Substantia nigra (tissue), 51 donors: ENCODE measurements at places on chromosomes 13 and 19.

- DNase-seq, result no peak
Observed at GRCh38 chr13:84543962-84544361, 661.7 kb upstream of the SLITRK1 start.

DNA sequence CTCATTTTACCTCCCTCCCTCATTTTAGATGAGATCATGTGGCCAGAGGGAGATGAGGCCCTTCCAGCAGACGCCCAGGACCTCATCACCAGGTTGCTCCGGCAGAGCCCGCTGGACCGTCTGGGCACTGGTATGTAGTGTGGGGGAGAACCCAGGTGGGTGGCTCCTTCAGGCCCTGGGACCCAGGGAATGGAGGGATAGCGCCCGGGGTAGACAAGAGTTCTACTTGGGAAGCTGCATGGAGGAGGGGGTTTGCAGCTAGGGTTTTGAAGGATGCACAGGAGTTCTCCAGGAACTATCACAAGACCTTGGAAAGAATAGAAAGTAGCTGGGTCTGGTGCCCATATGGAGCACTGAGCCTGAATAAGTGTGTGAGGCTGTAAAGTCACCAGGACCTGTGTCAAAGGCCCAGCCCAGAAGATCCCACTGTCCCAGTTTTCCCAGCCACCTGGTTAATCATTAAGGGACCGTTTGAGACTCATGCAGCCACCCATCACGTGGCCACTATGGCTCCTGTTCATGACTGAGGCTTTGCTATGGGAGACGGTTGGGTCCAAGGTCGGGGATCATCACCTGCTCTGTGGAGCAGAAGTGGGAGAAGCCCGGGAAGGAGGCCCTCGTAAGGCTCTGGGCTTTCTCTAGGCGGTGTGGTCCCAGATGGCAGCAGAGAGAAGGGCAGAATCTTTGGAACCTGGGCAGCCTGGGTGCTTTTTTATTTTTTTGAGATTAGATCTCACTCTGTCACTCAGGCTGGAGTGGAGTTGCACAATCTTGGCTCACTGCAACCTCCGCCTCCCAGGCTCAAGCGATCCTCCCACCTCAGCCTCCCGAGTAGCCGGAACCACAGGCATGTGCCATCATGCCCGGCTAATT is 17.0 kb upstream of the PIK3R2 start:
- DNase-seq, result no peak

GRCh38 chr19:44613295-44614178 is at the start of gene IGSF23:
Gene IGSF23 (plus strand): TSS chr19:44613563. CDS start chr19:44613646, 83 bp downstream.
- DNase-seq, result no peak

DNA sequence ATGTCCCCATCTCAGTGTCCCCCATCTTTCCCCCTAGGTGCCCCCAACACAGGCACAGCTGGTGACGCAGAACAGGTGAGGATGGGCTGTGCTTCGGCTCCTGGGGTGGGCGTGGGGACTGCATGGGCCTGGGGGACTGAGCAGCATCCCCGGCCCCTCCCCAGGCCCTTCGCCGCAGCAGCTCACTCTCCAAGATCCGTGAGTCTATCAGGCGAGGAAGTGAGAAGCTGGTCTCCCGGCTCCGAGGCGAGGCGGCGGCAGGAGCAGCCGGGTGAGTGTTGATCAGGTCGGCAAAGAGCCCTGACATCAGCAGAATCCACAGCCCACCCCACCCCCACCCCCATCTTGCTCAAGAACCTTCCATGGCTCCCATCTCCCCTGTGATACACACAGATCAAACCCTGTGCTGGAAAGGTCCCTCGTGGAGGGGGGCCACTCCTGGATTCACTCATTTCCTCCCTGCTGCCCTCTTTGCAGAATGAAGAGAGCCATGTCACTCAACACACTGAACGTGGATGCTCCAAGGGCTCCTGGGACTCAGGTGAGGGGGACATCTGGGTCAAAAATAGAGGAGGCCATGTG is 10.0 kb downstream of the KLC3 start:
- DNase-seq, result no peak

- no peak for DNase-seq
Observed at GRCh38 chr13:72508392-72508791, 219.0 kb downstream of the MZT1 start.

DNA sequence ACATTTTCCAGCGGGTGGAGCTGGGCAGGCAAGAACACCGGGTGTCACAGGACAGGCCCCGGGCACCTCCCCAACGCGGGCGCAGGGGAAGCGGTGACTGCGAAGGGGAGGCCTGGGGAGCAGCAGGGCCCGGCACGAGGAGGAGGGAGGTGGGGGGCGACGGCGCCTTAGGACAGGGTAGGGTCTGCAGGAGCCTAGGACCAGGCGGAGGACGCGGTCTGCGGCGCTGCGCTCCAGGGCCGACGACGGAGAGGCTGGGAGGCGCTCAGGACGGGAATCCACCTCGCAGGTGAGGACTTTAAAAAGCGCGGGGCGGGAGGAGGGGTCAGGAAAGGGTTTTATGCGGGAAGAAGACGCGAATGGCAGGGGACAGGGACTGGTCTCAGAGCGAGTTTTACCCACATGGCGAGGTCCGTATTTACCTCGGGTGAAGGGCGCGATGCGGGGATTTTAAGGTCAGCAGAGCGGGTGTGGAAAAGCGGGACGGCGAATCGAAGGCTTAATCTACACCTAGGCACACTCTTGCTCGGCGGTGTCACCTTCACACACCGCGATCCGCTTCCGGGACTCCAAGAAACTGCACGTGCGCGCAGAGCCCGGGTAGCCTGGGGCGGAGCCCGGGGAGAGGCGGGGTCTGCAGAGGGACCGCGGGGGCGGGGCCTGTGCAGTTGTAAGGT is 13.5 kb downstream of the ERVV-2 start:
- DNase-seq, result no peak

DNA sequence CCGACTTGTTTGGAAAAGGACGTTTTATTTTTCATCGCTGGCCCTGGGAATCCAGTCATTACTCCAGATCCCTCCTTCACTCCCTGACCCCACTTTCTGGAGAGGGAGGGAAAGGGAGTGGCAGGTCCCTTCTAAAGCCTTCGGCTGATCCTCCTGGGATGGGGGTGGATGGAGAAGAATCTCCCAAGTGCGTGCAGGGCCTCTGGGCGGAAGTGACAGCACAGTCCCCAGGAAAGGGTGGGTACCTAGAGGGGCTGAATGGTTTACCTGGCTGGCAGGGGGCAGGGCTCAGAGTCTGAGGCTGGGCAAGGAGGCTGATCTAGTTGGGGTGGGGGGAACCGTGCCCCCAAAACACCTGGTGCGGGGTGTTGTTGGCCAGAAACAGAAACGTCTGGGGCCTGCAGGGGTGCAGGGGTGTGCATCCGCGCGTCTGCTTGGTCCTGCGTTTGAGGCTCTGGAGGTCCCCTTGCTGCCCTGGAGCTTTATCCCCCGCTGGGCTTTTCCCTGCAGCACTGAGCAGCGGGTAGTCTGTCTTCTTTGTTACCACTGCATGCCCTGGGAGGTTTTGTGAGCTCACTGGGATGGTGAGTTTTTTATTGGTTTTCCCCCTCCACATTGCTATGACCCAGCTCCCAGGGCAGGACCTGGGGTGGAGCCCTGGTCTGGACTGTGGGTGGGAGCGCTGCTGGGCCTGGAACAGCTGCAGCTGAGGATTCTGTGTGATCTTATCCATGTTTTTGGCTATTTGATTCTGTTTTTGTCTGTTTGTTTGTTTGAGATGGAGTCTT is 3.0 kb upstream of the ZNF628 start:
- DNase-seq, result no peak

GRCh38 chr13:28539625-28540286 is 44.8 kb upstream of the FLT1 start:
- no peak for DNase-seq

DNA sequence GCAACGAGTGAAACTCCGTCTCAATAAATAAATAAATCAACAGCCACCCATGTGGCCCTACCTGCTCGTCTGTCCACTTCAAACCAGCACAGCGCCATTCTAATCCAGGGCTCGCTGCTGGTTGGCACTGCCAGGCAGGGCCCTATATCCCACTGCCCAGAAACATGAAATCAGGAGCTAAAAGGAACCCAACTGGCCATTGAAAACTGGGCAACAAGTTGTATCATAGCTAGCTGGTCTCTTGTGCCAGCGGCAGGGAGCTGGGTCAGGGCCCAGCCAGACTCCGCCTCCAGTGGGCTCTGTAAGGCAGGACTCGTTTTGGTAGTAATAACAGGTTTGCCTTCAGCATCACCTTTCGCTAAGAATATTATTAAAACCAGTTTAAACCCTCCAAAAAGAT is 39.3 kb downstream of the GGACT start:
- no peak for DNase-seq

DNA sequence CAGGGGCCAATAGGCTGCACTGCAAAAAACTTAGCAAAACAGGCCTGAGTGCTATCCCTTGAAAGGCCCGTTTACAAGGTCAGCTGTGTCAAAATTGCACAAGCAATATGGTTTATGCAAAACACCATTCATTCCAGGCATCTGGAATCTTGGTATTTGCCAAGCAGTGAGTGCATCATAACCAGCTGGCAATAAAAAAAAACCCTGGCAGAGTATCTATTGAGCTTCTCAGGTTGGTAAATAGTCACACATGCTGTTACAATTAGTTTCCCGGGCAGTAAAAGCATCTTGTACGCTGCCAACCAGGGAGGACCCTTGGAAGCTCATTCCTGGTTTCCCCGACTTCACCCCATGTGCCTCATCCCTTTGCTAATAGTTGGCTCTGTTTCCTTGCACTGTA is 21.3 kb downstream of the ZNF77 start:
- DNase-seq, result no peak

GRCh38 chr19:12668932-12669269 is 2.3 kb downstream of the WDR83 start:
- DNase-seq, result peak; percentile 51

DNA sequence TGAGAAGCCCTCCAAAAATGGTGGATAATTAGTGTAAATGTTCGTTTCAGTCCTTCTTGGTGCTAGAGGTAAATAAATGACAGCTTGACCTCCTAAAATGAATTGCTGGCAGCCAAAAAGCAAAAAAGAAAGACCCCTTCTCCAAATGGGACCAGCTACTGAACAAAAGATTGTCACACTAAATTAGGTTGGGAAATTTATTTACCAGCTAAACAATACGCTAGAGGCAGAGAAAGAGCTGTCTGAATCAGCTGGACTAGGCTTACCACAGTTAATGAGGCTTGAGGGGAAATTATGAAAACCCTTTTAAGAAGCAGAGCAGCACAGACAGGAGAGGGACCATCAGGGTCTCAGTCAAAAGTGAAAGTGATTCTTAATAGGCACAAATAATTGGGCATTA is 498.9 kb downstream of the SUCLA2 start:
- DNase-seq, result no peak

GRCh38 chr13:110500341-110500740 is 61.2 kb downstream of the RAB20 start:
- DNase-seq, result no peak

- DNase-seq, result no peak
Observed at GRCh38 chr13:33349288-33349985, 63.9 kb upstream of the STARD13 start.

- DNase-seq, result no peak
Observed at GRCh38 chr13:110470272-110471009, 91.1 kb downstream of the RAB20 start.

DNA sequence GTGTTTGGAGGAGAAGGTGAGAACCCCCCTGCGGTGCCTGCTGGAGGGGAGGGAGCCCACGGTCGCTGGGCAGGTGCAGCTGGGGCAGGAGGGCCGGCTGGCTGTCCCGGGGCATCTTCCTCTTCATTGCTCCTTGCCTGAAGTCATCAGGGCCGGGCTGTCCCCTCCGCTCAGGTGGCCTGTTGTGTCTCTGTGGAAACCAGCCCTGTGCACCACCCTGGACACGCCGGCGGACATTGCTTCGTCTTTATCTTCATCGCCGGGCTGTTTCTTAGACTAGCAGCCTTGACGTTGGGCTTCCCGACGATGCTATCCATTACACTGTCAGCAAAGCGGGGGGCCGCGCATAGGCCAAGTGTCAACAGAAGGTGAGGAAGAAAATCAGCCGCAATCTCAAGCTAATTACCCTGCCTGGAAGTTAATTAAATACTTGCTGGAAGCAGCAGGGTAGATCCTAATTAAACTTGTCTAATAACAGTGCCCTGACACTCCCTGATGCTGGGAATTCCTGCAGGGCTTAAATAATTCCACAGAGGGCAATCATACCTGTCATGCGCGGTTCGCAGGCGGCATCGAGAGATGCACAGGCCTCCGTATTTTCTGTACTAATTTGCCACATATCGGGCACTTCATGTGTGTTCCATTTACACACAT is 111.4 kb upstream of the SOX1 start:
- no peak for DNase-seq

DNA sequence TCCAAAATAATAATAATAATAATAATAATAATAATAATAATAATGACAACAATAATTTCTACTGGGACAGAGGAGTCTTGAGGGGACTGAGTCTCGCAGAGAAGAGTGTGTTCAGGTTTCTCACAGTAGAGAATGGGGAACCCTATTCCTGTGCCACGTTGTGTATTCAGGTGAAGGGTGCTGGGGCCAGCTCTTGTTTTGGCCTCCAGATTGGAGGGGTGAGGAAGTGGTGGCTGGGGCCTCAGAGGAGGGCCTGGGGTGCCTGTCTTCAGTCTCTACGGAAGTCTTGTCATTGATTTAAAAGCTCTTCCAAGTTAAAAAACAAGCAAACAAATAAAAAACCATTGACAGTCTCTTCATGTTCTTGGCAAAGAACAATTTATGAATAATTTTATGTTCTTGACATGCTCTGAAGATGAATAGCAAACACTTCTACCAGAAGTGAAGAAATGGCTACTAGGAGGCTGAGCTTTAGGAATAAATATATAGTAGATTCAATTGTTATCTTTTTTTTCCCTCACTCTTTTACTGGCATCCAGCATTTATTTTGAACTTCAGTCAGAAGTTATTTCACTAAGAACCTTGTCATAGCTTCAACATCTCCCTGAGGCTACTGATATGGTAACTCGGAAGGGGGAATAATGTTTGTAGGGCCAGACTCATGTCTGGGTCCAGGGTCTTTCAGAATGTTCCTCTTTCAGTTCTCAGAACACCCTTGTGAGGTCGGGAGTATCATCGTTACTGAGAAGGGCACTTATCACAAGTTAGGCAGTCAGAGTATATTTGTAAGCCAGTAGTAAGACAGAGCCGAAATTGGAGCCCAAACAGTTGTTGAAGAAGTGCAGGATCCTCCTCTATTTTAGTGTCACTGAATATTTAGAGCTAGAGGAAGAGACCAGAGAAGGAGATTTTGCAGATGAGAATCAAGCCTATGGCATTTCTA is 13.1 kb downstream of the LRCH1 start:
- no peak for DNase-seq

DNA sequence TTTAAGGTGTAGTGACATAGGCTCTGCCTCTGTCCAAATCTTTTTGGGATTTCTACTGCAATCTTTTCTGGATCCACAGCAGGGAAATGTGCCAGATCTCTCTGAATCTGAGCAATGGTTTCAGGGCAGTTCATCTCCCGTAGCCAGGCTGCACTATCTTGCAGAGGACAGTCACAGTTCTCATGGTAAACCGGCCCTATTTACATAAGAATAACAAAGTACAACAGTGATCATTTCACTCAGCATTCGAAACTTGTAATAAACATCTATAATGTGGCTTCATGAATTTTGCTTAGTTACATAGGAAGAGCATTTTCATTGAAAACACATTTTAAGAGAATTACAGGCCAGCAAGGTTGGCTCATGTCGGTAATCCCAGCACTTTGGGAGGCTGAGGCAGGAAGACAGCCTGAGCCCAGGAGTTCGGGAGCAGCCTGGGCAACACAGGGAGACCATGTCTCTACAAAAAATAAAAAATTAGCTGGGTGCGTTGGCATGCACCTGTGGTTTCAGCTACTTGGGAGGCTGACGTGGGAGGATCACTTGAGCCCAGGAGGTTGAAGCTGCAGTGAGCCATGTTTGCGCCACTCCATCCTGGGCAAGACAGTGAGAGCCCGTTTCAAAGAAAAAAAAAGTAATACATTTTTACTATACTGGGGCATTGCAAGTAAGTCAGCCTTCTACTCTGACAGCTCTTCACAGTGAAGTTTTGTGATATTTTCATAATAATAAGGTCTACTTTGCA is 5.0 kb downstream of the POGLUT2 start:
- no peak for DNase-seq
